Gastroesophageal sphincter (tissue), 4 donors: ENCODE measurements at places on chromosomes 1 and 21. TPM values are rescaled to one million over a fixed set of nuclear protein-coding genes. Genes with fewer than 3 reads are reported as not detected.

ADGRL2 gene
- 141 TPM for total RNA-seq

IFNAR2 gene
- total RNA-seq: 19.1 TPM

DNA sequence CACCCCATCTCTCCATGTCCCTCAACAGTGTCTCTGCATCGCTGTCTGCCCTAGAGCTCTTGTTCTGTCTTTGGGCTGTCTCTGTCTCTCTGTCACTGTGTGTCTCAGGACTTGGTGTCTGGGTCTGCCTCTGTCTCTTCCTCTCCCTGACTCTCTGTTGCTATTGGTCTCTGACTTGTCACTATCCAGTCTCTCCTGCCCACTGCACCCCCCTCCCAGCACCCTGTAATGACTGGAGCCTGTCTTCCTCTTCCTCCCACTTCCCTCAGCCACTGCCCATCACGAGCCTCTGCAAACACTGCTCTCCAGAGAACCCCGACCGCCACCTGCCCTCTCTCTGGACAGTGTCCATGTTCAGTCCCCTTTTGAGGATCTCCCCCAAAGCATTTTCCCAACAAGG is 12.1 kb downstream of the PEAR1 start:
- no peak for ATAC-seq

GRCh38 chr1:39321979-39322378 is 117.5 kb downstream of the MACF1 start:
- ATAC-seq: no peak

- ATAC-seq: no peak
Observed at GRCh38 chr1:116919802-116920201, 10.1 kb downstream of the PTGFRN start.

GRCh38 chr1:187010571-187011309 is 182.0 kb downstream of the PLA2G4A start:
- no peak for ATAC-seq

DNA sequence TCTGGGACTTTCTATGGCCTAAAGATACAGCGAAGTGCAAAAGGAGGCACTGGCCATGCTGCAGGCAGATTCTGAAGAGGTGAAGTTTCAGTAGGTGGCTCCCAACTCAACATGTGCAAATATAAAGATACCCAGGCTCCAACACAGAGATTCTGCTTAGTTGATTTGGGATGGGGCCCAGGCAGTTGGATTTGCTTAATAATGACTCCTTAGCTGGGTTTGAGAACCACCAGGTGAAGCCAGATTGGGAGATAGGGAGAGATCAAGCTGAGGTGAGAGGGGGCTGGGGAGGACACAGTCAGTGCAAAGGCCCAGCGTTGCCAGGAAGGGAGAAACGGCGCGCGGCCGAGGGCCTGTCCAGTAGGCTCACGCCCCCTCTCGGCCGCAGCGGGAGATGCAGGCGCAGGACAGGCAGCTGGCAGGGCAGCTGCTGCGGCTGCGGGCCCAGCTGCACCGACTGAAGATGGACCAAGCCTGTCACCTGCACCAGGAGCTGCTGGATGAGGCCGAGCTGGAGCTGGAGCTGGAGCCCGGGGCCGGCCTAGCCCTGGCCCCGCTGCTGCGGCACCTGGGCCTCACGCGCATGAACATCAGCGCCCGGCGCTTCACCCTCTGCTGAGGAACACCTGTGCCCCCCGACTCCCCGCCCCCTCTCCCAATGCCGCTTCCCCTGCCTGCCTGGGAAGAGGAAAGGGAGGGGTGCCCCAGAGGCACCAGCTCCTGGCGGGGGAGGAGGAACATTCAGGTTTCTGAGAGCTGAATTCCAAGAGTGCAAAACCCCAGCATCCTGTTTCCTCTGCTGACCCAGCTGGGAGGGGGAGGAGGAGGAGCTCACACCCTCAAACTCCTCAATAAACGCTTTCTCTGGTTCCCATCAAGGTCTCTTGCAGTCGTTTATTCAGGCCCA is 1.2 kb downstream of the FAM167B start:
- ATAC-seq: peak; percentile 66

DNA sequence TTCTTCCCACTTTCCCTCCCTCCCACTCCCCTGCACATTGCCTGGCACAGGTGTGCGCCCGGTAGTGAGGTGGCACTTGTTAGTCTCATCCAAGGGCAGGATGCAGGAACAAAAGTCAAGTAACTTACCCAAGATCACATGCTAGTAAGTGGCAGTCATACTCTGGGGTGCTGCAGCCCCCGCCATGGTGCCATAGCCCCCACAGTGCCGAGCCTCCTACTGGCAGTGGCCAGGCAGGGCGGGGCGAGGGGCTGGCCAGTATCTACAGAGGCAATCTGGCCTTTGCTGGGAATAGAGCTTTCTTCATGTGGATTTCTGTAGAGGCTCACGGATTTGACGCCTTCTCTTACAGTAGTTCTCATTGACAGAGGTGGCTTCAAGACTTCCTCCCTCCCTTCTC is 26.9 kb downstream of the H6PD start:
- ATAC-seq: no peak

GRCh38 chr1:37794372-37795339 is 1.0 kb downstream of the MANEAL start:
- ATAC-seq: peak; percentile 22

- ATAC-seq: no peak
Observed at GRCh38 chr1:47842228-47842919, 154.8 kb downstream of the TRABD2B start.

GRCh38 chr1:93321720-93322119 is 24.0 kb upstream of the DR1 start:
- ATAC-seq: no peak

GRCh38 chr1:63411066-63411465 is 43.6 kb downstream of the ALG6 start:
- ATAC-seq: no peak
